Naive thymus-derived CD4-positive, alpha-beta T cell (primary cell): ENCODE measurements at places on chromosomes 2 and 18. TPM values are rescaled to one million over a fixed set of nuclear protein-coding genes. Genes with fewer than 3 reads are reported as not detected.

GRCh38 chr2:230798769-230799399, 65.9 kb upstream of the ITM2C start:
- no peak overlapping the region for H3K27ac ChIP-seq
- H3K36me3 ChIP-seq = peaks cover 9% of the 10 kb centered on the region
- H3K4me1 ChIP-seq = peaks cover 41% of the 10 kb centered on the region
- no peaks in the 10 kb centered on the region for H3K27me3 ChIP-seq

DNA sequence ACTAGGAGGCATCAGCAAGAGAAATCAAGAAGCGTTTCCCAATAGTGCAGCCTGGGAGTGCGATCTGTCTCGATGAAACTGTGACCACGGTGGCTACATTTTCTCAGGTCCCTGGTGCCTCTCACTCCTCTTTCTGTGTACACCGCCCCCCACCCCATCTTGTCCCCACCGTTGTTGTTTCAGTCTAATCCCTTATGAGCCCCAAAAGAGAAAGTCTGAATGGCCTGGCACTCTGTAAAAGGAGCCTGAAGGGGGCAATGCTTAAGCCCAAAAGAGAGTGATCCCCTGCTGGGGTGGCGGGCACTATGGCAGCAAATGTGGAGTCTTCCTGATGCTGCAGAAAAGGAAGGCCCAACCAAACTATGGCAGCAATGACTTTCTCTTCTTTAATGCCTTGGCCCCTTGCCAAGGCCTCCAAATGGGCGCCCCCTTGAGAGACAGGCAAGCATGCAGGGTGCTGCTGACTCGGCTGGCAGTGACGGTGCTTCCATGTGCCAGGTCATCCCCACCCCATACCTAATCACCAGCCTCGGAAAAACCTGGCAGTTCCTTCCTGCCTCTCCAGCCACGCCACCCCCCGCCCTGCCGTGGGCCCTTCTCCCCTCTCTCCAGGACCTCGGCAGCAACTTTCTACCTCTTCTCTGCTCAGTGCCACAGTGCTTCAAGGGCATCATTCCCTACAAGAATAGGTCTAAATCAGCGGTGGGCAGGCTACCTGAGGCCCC, 123.0 kb downstream of the CYP26B1 start:
- no peaks in the 10 kb centered on the region for H3K27me3 ChIP-seq
- H3K36me3 ChIP-seq = no peaks in the 10 kb centered on the region
- H3K4me3 ChIP-seq = no peak overlapping the region
- no peak overlapping the region for H3K27ac ChIP-seq
- no peak for DNase-seq

DNA sequence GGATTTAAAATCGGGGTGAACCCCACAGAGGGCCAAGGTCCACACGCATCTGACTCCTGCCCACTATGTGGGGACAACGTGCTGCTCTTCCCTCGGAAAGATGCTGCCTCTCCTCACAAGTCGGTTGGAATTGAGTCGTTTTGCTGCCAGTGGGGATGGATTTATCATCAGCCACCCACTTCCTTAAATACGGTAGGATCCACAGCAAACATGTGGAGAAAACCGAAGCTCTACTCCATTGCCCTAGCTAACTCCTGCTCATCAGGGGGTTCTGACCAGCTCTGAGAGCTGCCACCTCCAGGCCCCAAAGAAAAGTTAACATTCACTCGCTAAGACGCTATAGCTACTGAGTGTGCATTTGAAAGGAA, 80.9 kb downstream of the CHRNA1 start:
- H3K36me3 ChIP-seq = no peaks in the 10 kb centered on the region
- no peaks in the 10 kb centered on the region for H3K27me3 ChIP-seq
- peak overlapping the region; percentile 88 for H3K27ac ChIP-seq
- peaks cover 11% of the 10 kb centered on the region for H3K4me1 ChIP-seq
- peak overlapping the region; percentile 72 for H3K4me3 ChIP-seq

GRCh38 chr18:23208600-23208999, 73.3 kb downstream of the CABLES1 start:
- no peaks in the 10 kb centered on the region for H3K27me3 ChIP-seq
- no peak overlapping the region for H3K4me3 ChIP-seq
- H3K27ac ChIP-seq = no peak overlapping the region
- no peak for DNase-seq
- no peaks in the 10 kb centered on the region for H3K4me1 ChIP-seq

GRCh38 chr18:51811883-51812282, 528.1 kb upstream of the DCC start:
- no peaks in the 10 kb centered on the region for H3K36me3 ChIP-seq
- no peaks in the 10 kb centered on the region for H3K27me3 ChIP-seq
- H3K4me1 ChIP-seq = no peaks in the 10 kb centered on the region
- no peak overlapping the region for H3K27ac ChIP-seq
- H3K4me3 ChIP-seq = no peak overlapping the region
- DNase-seq = no peak

DNA sequence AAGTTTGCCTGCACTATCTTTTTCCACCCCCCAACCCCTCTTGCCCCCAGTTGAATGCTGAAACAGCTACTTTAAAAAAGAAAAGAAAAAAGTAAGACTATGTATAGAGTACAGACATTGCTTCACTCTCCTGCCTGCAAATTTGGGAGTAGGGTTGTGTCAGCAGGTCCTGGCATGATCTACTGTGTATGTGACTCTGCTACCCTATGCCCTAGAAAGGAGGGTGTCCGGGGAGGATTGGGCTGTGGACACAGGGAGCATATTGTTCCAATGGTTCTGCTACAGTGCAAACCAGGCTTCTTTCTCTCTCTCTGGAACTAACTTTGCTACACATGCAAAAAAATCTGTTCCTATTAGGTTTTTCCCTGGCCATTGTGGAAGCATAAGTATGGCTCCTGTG, 9.9 kb upstream of the ZEB2 start:
- H3K4me1 ChIP-seq = no peaks in the 10 kb centered on the region
- no peaks in the 10 kb centered on the region for H3K36me3 ChIP-seq
- H3K27ac ChIP-seq = no peak overlapping the region
- peaks cover 8% of the 10 kb centered on the region for H3K27me3 ChIP-seq
- no peak overlapping the region for H3K4me3 ChIP-seq

DNA sequence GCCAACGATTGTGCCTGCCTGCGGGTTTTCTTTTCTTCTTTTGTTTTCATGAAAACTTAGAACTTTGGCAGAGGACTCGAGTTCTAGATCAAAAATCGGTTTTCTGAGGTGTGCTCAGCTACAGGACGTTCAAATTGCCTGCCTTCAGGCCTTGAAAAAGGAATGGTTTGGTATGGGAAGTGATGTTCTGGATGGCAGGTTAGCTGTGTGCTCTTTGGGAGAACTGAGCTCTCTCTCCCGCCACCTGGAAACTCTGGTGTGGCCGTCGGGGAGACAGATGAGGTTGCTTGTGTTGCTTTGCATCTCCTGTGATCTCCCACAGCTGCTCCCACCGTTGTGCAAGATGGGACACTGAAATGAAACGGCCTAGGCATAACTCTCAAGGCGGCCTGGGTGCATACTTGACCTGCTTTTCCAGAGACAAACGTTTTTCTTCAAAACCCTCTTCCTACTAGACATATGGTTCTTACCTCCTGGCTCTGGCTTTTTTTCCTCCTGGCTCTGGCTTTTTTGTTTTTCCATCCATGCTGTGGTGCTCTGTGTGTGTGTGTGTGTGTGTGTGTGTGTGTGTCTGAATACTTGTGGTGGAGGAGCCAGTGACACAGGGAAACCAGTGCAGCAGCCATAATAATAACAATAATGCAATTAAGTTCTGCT, 2.0 kb downstream of the FMNL2 start:
- no peak overlapping the region for H3K27ac ChIP-seq
- H3K36me3 ChIP-seq = no peaks in the 10 kb centered on the region
- H3K4me3 ChIP-seq = no peak overlapping the region
- H3K4me1 ChIP-seq = no peaks in the 10 kb centered on the region

GRCh38 chr2:142175813-142176338, 45.1 kb upstream of the LRP1B start:
- no peaks in the 10 kb centered on the region for H3K27me3 ChIP-seq
- no peaks in the 10 kb centered on the region for H3K4me1 ChIP-seq
- H3K27ac ChIP-seq = no peak overlapping the region
- no peak for DNase-seq
- H3K36me3 ChIP-seq = no peaks in the 10 kb centered on the region

DNA sequence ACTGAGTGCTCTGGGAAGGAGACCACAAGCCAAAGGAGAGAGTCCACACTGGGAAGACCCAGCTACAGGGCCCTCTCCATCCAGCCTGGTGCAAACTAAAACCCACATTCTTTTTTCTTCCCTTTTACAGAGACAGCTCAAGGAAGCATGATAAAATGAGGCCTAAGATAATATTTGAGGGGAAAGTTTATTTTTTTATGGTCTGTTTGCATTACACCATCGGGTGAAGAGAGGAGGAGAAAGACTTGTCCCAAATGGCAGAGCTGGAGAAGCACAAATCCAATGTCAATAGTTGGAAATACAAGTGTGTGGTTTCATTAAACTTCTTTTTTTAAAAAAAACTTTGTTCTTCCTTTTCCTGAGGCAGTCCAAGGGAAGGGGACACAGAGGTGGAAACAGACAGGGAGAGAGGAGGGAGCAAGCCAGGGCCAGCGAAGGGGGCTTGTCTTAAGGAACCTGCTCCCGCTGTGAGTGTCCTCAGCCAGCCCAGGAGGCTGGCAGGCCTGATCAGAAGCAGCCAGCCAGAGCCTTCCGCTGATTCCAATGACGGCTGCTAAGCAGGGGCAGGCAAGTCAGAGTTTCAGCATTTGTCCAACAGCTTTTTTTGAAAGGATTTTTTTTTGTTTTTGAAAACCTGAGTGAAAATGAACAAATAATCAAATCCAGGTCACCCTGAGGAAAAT, 203.8 kb upstream of the SIX2 start:
- H3K4me3 ChIP-seq = no peak overlapping the region
- H3K36me3 ChIP-seq = no peaks in the 10 kb centered on the region
- no peaks in the 10 kb centered on the region for H3K27me3 ChIP-seq
- no peaks in the 10 kb centered on the region for H3K4me1 ChIP-seq

DNA sequence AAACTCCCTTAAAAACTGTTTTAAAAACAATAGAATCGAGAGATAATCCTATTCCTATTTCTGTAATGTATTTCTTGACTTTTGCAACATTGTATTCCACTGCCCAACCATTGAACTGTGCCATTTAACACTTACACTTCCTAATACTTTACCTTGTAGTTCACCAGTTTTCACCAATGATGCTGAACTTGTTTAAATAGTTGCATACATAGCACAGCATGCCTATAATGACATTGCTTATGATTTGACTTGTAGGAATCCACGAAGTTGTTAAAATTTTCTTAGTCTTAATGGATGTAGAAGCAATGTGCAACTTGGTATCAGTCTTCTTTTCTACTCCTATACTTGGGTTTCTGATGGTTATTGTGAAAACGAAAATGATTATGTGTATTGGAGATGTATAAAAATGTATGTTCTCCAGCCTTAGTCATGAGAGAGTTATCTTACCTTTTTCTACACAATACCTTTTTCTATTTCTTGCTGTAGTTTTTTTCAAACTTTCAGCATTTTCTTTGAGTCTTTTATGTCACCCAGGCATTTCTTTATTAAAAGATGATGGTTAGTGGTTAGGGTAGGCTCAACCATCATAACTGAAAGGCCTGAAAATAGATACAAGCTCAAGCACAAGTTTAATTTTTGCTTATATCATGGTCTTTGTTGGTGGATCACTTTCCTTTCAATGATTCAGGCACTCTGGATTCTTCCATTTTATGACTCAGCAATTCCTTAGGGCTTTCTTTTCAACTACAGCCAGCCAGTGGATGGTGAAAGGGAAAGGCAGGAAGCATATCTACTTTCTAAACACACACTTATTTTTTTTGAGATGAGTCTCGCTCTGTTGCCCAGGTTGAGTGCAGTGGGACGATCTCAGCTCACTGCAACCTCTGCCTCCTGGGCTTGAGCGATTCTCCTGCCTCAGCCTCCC, 9.4 kb downstream of the GPD2 start:
- H3K4me3 ChIP-seq = no peak overlapping the region
- H3K27me3 ChIP-seq = no peaks in the 10 kb centered on the region
- no peaks in the 10 kb centered on the region for H3K36me3 ChIP-seq
- H3K27ac ChIP-seq = no peak overlapping the region

DNA sequence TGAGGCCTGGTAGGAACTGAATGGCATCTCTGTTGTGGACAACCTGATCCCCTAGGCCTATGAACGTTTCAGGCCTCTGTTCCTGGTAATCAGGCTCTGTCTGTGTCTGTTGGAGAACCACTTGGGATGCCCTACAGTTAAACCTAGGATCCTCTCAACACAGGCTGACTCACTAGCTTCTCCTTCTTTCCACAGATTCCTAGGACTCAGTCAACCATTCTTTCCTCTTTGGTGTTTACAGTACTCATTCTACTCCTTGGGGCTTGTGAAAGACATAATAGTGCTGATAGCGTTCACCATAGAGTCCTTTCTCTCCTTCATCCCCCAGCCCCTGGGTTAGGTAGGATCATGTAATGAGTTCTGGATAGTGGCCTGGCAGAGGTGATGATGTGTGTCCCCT, 544.3 kb downstream of the METTL4 start:
- no peaks in the 10 kb centered on the region for H3K4me1 ChIP-seq
- H3K4me3 ChIP-seq = no peak overlapping the region
- H3K36me3 ChIP-seq = no peaks in the 10 kb centered on the region
- H3K27ac ChIP-seq = no peak overlapping the region
- H3K27me3 ChIP-seq = peaks cover 3% of the 10 kb centered on the region

- no peaks in the 10 kb centered on the region for H3K27me3 ChIP-seq
- H3K36me3 ChIP-seq = no peaks in the 10 kb centered on the region
- H3K4me1 ChIP-seq = no peaks in the 10 kb centered on the region
- no peak overlapping the region for H3K27ac ChIP-seq
- no peak overlapping the region for H3K4me3 ChIP-seq
- DNase-seq = no peak
Observed at GRCh38 chr18:57516056-57516455, 70.4 kb downstream of the FECH start.

- no peaks in the 10 kb centered on the region for H3K4me1 ChIP-seq
- no peak overlapping the region for H3K4me3 ChIP-seq
- H3K27ac ChIP-seq = no peak overlapping the region
- no peak for DNase-seq
- no peaks in the 10 kb centered on the region for H3K36me3 ChIP-seq
- H3K27me3 ChIP-seq = no peaks in the 10 kb centered on the region
Observed at GRCh38 chr2:6312367-6312766, 553.3 kb downstream of the CMPK2 start.

DNA sequence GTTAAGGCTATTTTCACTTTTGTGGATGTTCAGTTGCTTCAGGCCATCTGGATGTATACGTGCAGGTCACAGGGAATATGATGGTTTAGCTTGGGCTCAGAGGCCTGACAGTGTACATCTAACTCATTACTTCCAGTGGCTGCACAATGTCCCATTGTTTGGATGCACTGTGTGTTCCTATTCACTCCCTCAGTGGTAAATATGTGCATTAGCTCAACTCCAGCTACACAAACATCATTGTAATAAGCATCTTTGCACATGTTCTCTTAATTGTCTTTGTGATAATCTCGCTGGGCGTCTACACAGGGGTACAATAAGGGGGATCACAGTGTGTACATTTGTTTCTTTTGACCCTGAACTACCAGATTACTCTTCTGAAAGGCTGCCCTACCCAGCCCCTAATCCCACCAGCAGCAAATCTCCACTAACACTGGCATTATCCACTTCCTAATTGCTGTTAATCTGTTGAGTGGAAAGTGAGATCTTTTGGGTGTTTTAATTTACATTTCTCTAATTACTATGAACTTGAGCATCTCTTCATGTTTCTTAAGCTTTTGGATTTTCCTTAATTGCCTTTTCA, 56.1 kb upstream of the POLE4 start:
- no peaks in the 10 kb centered on the region for H3K4me1 ChIP-seq
- no peak for DNase-seq
- H3K27me3 ChIP-seq = no peaks in the 10 kb centered on the region
- H3K27ac ChIP-seq = no peak overlapping the region

GRCh38 chr2:239370403-239370802, 30.4 kb downstream of the HDAC4 start:
- no peaks in the 10 kb centered on the region for H3K36me3 ChIP-seq
- H3K27me3 ChIP-seq = no peaks in the 10 kb centered on the region

The SEMA4F gene
- 4.5 and 5.7 TPM in 2 replicates for total RNA-seq

The RIT2 gene
- not detected for total RNA-seq

The CENPA gene
- total RNA-seq = not detected

The C2orf76 gene
- 5.1 TPM for total RNA-seq

The DLX2 gene
- total RNA-seq = 0.16 TPM

The CCT7 gene
- total RNA-seq = 120 TPM

The NCKAP5 gene
- not detected in 2 replicates for total RNA-seq

The MPP4 gene
- total RNA-seq = 0.47 TPM
